Foreskin fibroblast (primary cell): ENCODE measurements at places on chromosomes 2 and 18.

DNA sequence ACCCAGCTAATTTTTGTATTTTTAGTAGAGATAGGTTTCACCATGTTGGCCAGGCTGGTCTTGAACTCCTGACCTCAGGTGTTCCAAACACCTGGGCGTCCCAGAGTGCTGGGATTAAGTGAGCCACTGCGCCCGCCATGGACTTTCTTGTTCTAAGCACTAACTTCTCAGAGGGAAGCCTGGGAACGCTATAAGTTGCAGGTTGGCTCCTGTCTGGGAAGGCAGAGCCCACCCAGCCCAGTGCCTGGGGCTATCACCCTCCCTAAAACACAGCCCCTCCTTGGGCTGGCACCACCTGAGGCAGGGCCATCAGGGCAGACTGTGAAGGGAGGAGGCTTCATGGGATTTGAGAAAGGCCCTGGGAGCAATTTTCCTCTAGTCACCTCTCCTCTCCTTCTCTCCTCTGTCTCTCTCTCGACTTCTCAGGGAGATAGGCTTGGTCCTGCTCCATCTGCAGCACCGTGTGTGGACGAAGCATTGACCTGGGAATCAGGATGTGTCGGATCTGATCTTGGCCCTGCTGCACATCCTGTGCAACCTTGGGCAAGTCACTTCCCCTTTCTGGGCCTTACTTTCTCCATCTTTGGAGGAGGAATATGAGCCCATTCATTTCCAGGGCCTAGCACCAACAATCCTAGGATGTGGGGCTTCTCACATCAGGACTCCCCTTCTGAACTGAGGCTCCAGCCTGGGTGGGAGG, 10.9 kb downstream of the PSD4 start:
- DNase-seq: no peak

DNA sequence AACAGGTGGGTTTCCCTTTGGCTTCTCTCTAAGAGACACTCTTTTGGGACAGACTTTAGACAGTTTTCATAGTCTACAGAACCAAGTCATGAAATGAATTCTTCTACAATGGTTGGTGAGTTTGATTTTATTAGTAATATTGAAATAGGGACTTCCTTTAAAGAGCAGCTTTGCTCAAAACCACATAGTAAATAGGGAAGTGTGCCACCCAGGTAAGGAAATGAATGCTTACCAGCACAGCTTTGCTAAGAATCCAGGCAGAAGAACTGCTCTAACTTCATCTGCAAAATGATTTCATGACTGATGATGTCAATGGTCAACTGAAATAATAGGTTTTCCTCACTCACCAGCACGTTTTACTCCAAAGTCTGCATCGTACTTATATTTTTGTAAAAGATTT, 89.2 kb downstream of the NYAP2 start:
- no peak for DNase-seq

DNA sequence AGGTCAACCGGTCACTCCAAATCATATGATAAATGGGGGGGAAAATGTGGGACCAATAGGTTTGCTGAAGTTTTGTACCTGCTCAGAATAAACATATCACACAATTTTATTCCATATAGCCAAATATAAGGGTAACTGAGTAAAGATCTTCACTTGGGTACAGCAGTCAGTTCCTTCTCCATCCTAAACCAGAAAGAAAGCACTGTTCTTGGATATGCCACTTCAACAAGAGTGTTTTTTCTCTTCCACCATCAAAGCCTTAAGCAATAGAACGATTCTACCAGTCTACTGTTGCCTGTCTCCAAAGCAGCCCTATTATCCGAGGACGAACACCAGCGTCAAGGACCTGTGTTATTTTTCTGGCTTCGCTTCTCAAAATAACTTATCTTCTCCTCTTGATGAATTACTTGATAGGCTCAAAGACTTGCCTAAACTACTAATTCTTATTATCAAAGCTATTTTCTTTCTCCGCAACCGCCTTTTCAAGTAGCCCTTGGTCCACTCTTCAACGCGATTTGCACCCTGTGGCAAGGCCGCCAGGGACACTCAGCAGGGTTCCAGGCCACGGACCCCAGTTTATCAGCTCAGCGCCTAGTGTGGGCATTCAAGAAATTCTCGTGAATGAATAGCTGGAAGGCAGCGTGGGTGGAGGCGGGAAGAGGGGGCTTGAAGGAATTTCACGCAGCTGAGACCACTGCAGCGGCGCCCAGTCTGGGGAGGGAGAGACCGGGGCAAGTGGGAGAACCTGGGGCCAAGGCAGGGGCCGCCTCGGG, 646 bp downstream of the ALS2 start:
- DNase-seq: peak; percentile 45

DNA sequence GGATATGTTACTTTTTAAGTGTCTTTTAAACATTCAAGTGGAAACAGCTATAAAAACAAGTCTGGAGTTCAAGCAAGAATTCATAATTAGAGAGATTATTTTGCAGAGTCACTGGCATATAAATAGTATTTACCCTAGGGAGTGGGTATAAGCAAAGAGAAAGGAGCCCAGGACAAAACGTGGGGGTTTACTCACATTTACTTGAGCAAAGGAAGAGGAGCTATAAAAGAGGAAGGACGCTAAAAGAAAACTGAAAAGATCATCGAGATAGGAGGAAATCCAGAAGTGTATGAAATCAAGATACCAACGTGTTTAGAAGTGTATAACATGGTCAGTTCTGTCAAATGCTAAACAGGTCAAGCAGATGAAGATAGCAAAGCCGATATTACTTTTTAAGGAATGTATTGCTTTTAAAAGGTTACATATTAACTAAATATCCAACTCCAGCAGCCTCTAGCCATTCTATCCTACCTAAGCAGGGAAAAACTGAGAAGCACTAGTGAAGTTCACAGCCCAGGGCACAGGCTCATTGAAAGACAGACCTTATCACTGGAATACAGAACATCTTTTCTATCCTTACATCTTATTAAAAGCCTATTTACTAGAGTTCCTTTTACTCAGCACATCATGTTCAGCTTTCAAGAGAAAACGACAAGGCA, 8.6 kb downstream of the KANSL1L start:
- no peak for DNase-seq

- peak; percentile 33 for DNase-seq
Observed at GRCh38 chr2:172087207-172087779, 2.0 kb downstream of the DLX1 start.

- DNase-seq: no peak
Observed at GRCh38 chr2:197946562-197946961, 142.2 kb downstream of the PLCL1 start.

GRCh38 chr2:68428746-68429145, 38.3 kb downstream of the FBXO48 start:
- DNase-seq: no peak

DNA sequence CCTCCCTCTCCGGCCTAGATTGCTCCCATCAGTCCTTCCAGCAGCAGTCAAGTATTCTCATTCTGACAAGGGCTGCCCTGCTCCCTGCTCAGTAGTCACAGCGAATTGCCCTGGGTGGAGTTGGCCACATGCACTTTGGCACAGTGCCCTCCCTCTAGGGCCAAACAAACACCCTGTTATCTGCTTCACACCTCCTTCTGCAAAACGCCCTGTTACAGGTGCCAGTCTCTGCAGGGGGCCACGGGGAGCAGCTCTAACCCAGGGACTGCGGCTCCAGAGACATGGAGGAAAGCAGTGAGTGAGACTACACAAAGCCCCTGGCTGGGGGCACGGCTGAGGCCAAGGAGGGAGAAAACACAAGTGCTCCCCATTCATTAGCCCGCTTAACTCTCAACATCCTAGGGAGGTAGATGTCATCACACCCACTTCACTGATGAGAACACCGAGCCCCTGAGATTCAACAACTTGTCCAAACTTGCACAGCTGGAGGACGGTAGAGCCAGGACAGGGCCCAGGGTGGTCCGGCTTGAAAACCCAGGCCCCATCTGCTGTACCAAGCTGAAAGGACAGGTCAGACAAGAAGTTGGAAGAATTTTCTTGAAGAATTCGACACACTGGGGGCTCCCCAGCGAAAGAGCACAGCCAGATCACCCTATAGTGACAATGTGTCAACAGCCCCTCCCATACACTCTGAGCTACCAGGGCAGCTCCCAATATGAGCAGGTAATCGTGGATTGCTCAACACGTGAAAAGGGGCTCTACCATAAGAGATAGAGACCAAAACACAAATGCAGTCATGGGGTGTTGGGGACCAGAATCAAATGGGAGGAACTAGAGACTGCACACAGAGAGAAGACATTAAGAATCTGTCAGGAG, 8.7 kb upstream of the TFCP2L1 start:
- no peak for DNase-seq

DNA sequence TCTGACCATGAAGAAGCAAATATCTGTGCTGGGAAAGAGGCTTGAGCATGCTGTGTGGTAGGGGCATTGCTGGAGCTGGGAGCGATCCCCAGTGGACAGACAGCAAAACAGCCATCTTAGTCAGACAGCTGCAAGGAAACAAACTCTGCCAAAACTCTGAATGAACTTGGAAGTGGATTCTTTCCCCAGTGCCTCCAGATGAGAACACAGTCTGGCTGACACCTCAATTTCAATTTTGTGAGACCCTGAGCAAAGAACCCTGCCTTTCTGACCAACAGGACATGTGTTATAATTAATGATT, 23.2 kb upstream of the FAP start:
- DNase-seq: no peak

- no peak for DNase-seq
Observed at GRCh38 chr2:98869272-98869641, 66.8 kb downstream of the CRACDL start.

DNA sequence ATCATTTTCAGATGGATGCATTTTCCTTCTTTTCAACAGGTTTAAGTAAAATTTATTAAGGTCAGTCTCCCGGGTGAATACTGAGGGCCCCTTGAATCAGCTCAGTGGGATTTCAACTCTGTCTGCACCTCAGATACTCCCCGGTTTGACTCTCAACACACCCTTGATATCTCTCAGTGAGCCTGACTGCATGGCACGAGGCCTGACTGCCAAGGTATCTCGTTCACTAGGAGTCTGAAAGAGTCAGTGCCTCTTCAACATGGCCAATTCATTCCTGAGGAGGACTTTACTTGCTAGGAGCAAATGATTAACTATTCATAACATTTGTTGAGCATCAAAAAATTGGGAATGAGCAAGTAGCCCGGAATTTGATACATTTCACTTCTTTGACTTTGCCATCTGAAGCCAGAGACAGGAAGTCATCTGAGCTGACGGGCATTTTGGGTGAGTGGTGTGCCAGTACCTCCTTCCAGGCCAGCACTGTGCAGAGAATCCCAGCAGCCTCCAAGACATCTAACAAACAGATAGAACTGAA, 81.0 kb downstream of the VAPA start:
- DNase-seq: no peak

DNA sequence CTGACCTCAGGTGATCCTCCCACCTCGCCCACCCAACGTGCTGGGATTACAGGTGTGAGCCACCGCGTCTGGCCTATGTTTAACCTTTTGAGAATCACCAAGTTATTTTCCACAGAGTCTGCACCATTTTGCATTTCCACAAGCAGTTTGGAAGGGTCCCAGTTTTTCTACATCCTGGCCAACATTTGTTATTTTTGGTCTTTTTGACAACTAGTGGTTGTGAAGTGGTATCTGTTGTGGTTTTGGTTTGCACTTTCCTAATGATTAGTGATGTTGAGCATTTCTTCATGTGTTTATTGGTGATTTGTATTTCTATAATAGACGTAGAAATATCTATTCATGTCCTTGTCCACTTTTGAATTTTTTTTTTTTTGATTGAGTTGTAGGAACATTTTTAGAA, 67.9 kb downstream of the BIRC6 start:
- DNase-seq: no peak

DNA sequence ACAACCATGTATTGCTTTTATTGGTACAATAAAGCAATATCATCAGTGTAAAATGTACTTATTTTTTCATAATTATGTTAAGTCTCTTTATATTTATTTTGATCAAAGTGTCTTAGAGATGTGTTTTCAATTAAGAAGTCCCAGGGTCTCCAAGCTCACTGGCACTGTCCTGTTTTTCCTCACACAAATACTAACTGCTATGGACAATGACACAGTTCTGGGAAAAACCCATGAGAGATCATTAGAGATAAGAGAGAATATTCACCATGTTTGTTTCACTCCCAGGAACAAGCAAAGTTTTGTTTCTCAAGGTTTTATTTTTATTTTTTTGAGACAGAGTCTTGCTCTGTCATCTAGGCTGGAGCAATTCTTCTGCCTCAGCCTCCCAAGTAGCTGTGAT, 38.7 kb downstream of the E2F6 start:
- DNase-seq: no peak

GRCh38 chr2:75560022-75560767, 544 bp downstream of the EVA1A start:
- DNase-seq: peak; percentile 28

GRCh38 chr2:155502766-155503165, 804.3 kb downstream of the KCNJ3 start:
- no peak for DNase-seq

DNA sequence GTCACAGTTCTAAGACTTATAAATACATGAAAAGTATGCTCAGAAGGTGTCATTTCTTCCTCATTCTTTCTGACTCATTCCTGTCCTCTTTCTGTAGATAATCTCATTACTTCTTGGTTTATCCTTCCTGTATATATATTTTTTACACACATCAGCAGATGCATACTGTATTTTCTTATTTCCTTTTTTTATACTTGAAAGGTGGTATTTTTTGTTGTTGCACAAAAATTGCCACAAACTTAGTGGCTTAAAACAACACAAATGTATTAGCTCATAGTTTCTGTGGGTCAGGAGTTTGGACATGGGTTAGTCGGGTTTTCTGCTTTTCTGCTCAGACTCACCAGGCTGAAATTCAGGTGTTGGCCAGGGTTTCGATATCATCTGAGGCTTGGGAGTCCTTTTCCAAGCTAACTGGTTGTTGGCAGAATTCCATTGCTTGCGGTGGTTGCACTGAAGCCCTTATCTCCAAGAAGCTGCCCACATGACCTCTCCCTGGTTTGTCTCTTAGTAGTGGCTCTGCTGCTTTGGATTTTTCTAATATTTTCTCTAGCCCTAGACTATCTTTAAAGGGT, 162.6 kb downstream of the FMNL2 start:
- no peak for DNase-seq

DNA sequence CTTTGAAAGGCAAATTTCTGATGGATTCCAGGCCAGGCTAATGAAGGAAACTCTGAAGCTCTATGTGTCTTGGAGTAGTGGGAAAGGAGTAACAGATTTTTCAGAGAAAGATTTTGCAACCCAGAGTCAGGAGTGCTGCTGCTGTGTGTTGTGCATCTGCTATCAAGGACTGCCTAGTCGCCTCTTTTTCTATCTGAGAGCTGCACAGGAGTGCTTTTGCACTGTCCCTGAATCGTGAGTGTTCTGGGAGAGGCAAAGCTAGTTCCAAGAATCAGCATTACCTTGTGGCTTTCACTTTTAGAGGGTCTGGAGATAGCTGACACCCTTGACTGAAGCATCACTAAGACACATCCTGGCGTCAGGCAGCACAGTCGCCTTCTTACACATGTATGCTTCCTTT, 336.4 kb downstream of the PARD3B start:
- DNase-seq: no peak

DNA sequence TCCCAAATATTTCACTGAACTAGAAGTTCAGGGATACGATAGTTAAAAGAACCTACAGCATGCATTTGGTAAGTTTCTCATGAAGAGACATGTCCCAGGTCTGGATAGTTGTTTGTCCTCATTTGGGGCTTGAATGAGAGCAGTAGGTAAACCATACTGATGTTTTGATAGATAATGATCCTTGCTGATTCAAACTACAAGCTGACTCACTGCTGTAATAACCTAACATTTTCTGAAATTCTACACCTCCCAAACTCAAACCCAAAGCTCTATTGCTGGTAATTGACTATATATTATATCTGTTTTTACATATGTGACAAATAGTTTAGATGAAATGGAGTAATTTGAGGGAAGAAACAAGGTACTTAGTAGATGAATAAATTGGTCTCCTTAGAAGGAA, 154.1 kb upstream of the BOD1L2 start:
- peak; percentile 20 for DNase-seq

GRCh38 chr2:135279209-135279608, 227.1 kb downstream of the RAB3GAP1 start:
- DNase-seq: no peak
